ENCODE measurements at places on chromosomes 5 and 9.
A peak's percentile ranks its signal among the peaks of the same experiment; 100 is the strongest.

DNA sequence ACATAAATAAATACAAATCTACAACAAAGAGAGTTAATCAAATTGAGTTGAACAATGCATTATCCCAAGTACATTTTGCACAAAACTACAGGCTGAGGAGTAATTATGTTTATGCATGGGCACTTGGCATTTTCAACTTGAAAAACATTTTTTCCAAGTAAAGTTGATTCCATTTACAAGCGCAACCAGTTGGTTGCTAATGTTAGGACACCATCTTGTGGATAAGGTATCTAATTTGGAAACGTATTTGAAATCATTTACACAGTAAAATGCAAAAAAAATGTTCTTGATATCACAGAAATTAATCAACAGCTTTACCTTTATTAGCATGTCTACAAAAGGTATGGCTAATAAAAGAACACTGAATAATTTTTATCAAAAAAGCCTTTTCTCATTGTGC, 18.8 kb downstream of the FTMT start:
- H3K4me1 ChIP-seq: no peaks in the 10 kb centered on the region
- H3K4me3 ChIP-seq: no peak overlapping the region
- DNase-seq: no peak
- H3K27me3 ChIP-seq: no peaks in the 10 kb centered on the region

- H3K36me3 ChIP-seq: no peaks in the 10 kb centered on the region
- H3K4me3 ChIP-seq: peak within 1 kb of the TSS; percentile 94
- DNase-seq: no peak
- H3K27me3 ChIP-seq: no peaks in the 10 kb centered on the region
These were observed at the start of gene VAV2 for GRCh38 chr9:133991964-133992779. TSS of gene VAV2 (minus strand) at chr9:133992324. CDS start at chr9:133992278, 46 bp downstream.

DNA sequence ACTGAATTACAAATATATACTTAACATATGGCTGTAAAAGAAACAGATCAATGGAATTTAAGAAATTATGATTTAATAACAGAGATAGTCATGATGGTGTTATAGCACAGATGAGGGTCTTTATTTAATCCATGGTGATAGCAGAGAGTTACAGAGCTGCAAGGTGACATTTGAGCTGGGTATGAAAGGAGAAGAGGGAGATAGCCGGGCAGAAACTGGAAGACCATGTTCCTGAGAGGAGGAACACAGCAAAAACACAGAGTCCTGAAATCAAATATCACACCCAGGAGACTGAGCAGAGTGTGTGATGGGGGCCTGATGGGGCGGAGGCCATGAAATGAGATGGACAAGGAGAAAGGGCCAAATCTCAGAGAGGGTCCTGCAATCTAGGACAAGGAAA, 163.4 kb downstream of the PJA2 start:
- H3K4me3 ChIP-seq: no peak overlapping the region
- H3K27me3 ChIP-seq: peaks cover 7% of the 10 kb centered on the region
- peaks cover 5% of the 10 kb centered on the region for H3K36me3 ChIP-seq
- no peak for DNase-seq

GRCh38 chr5:117809251-117809650, 1179.1 kb downstream of the DTWD2 start:
- H3K4me1 ChIP-seq: peaks cover 21% of the 10 kb centered on the region
- no peak overlapping the region for H3K4me3 ChIP-seq
- DNase-seq: no peak
- no peak overlapping the region for H3K27ac ChIP-seq
- H3K36me3 ChIP-seq: peaks cover 16% of the 10 kb centered on the region

GRCh38 chr5:31377274-31377946, 154.5 kb downstream of the DROSHA start:
- no peaks in the 10 kb centered on the region for H3K27me3 ChIP-seq
- no peak for DNase-seq
- peaks cover 33% of the 10 kb centered on the region for H3K4me1 ChIP-seq
- no peak overlapping the region for H3K27ac ChIP-seq
- no peak overlapping the region for H3K4me3 ChIP-seq

- no peak overlapping the region for H3K27ac ChIP-seq
- H3K27me3 ChIP-seq: no peaks in the 10 kb centered on the region
- H3K36me3 ChIP-seq: no peaks in the 10 kb centered on the region
- no peaks in the 10 kb centered on the region for H3K4me1 ChIP-seq
These were observed 108.6 kb upstream of the MINAR2 start for GRCh38 chr5:129639331-129639730.

DNA sequence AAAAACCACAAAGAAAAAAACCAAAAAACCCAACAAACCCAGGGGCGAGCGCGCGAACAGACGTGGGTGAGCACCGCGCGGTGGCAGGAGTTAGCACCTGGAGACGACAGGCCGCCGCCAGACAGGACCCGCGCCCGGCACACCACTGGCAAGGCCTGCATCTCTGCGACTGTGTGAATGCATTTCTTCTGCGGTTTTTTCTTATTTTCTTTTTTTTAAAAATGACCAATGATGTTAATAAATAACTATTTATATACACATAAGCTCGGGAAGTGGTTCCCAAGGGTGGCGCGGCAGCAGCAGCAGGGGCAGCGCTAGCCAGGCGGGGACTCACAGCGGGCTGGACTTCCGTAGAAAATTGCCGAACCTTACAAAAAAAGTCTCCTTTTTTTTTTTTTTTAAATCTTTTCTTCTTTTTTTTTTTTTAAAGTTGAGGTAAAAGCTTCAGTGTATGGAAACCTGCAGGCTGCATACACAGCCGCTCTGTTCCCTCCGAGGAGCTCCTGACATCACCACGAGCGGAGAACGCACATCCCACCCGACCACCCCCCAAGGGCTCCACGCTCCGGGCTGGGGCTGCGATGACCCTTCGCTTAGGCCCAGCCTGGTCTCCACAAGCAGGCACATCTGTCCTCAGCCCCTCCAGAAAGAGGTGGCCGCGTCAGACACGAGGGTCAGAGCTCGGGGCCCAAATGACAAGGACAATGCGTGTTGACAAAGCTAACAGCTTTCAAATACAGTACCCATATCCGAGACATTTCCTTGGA, 7.4 kb downstream of the BRD3OS start:
- H3K27ac ChIP-seq: no peak overlapping the region
- H3K4me1 ChIP-seq: no peaks in the 10 kb centered on the region
- peaks cover 2% of the 10 kb centered on the region for H3K27me3 ChIP-seq
- no peak for DNase-seq
- peaks cover 21% of the 10 kb centered on the region for H3K36me3 ChIP-seq
- no peak overlapping the region for H3K4me3 ChIP-seq

DNA sequence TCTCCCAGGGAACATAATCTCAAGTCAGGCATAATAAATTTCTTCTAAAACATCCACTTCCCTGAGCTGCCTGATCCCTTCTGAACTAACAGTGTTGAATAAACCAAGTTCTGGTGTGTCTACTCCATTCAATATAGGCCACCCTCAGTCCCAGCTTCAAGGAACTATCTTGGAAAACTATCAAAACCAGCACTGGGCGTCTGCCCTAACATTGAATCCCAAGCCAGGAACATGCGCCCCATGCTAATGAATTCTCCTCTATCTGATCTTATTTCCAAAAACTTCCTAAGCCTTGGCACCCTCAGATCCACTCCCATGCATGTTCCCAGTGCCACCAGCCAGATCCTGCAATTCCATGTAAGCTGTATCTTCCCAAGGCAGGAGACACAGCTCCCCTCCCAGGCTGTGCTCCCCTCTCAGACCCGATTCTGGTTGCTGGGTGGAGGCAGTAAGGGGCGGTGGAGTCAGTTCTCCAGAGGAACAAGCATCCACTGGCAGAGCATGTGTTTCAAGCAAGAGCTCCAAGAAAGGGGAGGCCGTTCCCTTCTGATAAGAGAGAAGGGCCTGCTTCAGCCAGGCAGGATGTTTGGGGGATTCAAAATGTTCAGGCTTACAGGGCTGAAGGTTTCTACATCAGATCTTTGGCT, 13.1 kb upstream of the FOXI1 start:
- H3K27me3 ChIP-seq: peaks cover 15% of the 10 kb centered on the region
- no peaks in the 10 kb centered on the region for H3K36me3 ChIP-seq
- no peak overlapping the region for H3K4me3 ChIP-seq
- no peak for DNase-seq
- no peak overlapping the region for H3K27ac ChIP-seq
- H3K4me1 ChIP-seq: peaks cover 14% of the 10 kb centered on the region

GRCh38 chr5:137344723-137345322, 154.3 kb downstream of the SPOCK1 start:
- peak; percentile 67 for DNase-seq
- peaks cover 2% of the 10 kb centered on the region for H3K27me3 ChIP-seq
- H3K4me1 ChIP-seq: peaks cover 27% of the 10 kb centered on the region
- H3K4me3 ChIP-seq: no peak overlapping the region
- H3K27ac ChIP-seq: no peak overlapping the region
- no peaks in the 10 kb centered on the region for H3K36me3 ChIP-seq

DNA sequence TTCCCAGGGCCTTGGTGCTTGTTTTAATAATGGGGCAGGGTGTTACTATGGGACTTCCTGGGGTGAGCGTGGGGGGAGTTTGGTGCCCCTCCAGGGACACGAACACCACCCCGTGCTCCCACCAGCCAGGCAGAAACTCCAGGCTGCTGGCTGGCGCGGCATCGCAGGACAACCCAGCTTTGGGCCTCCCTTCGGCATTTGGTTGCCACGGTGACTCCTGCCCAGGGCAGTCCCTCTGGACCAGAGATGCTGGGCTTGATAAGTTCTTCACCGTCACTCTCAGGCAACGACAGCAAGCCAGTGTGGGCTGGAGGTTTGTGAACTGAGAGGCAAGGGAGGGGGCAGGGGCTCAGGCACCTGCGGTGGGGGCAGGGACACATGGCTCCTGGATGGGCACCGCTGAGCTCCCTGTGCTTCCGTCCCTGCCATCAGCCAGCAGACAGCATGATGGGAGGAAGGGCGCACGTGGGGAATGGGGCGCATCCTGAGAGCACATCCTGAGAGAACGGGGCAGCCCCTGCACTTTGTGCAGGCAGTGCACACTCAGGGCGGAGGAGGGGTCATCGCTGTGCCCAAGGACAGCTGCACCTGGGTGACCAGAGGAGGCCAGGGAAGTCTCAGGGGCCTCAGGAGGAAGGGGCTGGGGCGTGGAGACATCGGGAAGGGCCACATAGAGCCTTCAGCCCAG, 116.4 kb downstream of the RXRA start:
- no peak overlapping the region for H3K4me3 ChIP-seq
- peak; percentile 55 for DNase-seq
- H3K27me3 ChIP-seq: peaks cover 22% of the 10 kb centered on the region
- H3K4me1 ChIP-seq: peaks cover 13% of the 10 kb centered on the region
- no peak overlapping the region for H3K27ac ChIP-seq

- no peaks in the 10 kb centered on the region for H3K36me3 ChIP-seq
- peaks cover 3% of the 10 kb centered on the region for H3K27me3 ChIP-seq
- no peak overlapping the region for H3K4me3 ChIP-seq
- no peak for DNase-seq
- H3K27ac ChIP-seq: no peak overlapping the region
These were observed 2.6 kb downstream of the NOTCH1 start for GRCh38 chr9:136543280-136543679.

DNA sequence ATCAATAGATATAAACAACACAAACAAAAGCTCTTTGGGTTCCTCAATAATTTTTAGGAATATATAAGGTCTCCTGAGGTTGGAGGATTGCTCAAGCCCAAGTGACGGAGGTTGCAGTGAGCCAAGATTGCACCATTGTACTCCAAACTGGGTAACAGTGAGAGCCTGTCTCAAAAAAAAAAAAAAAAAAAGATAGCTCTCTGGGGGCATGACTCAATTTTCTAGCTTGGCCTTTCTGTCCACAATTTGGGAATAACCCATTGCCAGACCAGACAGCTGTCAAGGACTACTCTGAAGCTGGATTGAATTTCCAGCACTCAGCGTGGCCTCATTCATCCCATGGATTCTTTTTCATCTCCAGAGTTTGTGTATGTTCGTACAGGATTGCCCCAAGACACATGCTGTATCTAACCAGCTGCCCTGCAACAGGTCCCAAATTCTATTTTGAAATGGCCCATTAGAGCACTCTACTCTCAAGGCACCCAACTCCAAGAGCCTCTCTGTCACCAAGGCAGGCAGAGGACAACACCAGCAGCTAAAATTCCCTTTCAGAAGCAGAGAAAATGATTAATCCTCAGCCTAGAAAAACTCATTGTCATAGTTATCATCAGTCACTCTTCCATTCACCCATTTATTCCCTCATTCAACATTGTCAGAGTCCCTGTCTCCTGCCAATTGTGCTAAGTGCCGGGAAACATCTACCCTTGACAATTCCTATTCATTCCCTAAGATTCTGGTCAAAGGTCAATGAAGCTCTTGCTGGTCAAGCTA, 8.7 kb downstream of the FAM193B start:
- peak overlapping the region; percentile 89 for H3K27ac ChIP-seq
- peaks cover 48% of the 10 kb centered on the region for H3K4me1 ChIP-seq
- DNase-seq: peak; percentile 17
- H3K36me3 ChIP-seq: peaks cover 22% of the 10 kb centered on the region
- peak overlapping the region; percentile 47 for H3K4me3 ChIP-seq
